ENCODE measurements at places on chromosomes 3 and 15. TPM values are rescaled to one million over a fixed set of nuclear protein-coding genes. Genes with fewer than 3 reads are reported as not detected.

The FYCO1 gene
- 8.2 TPM for total RNA-seq

DNA sequence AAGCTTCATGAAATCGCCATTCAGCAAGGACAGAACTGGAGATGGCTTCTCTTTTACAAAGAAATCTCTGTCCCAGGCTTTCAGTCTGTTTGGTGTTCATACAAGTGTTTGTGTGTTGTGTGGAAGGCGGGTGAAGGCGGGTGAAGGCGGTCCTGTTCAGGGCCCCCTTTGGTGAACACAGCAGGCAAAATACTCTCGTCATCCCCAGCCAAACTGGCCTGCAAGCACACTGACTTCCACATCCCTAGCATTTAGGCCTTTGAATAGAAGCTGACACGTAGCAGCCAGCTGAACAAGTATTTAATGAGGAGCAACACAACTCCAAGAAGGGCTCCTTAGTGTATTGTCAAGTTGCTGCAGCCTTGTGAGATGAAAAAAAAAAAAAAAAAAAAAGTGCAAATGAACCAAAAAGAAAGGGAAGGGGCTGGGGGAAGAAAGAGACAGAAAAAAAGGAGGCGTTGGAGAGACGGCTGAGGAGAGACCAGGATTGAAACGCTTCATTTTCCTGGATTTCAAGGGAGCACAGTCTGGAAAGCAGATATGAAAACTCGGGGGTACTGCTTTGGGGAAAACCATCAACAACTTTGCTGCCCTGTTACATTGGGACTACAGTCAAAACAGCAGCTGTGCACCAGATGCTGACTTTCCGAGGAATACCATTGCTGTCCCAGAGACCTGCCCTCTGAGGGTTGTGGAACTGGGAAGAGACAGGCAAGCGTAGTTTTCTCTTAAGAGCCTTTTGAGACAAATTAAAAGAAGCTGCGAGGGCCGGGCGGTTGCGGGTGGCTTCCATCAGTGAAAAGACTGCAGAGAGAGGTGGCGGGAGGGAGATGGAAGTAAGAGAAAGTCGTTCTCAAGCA lies 74.6 kb downstream of the TGFBR2 start:
- no peaks in the 10 kb centered on the region for H3K27me3 ChIP-seq
- peak overlapping the region; percentile 83 for H3K27ac ChIP-seq
- peaks cover 94% of the 10 kb centered on the region for H3K4me1 ChIP-seq
- peak overlapping the region; percentile 6 for H3K4me3 ChIP-seq

DNA sequence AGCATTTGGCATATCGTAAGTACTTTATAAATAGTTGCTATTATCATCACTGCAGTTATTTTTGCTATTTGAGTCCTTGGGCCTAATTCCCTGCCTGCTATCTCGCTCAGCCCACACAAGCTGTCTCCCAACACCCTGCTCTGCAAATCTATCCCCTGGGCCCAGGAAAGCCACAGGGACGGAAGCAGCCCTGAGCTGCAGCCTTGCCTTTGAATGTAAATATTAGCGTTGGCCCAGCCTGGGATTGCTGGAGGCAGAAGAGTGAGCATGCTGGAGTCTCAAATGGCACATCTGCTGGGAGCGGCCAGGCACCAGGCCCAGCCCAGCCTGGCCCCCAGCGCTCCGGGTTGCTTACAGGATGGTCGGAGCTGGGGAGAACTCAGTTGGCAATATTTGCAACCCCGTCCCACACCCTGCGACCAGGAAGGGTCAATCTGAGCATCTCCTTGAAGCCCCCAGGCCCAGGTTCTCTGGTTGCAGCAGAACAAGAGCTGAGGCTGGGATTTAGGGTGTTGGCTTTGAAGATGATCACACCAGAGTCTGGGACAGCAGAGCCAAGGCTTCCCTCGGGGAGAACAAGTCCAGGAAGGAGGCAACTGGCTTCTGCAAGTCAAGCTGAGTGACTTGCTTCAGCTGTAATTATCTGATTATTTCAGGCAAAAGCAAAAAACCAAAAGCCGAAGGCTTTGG lies 529.6 kb downstream of the SHQ1 start:
- no peaks in the 10 kb centered on the region for H3K36me3 ChIP-seq
- no peak overlapping the region for H3K27ac ChIP-seq
- H3K4me3 ChIP-seq, result no peak overlapping the region

The SAXO2 gene
- total RNA-seq, result 6.9 TPM

- H3K4me1 ChIP-seq, result peaks cover 8% of the 10 kb centered on the region
- DNase-seq, result no peak
- H3K4me3 ChIP-seq, result no peak overlapping the region
- H3K27me3 ChIP-seq, result no peaks in the 10 kb centered on the region
- no peak overlapping the region for H3K27ac ChIP-seq
These were observed 45.0 kb upstream of the PIK3CB start for GRCh38 chr3:138879541-138880380.

- H3K27ac ChIP-seq, result no peak overlapping the region
- peaks cover 5% of the 10 kb centered on the region for H3K4me1 ChIP-seq
- no peaks in the 10 kb centered on the region for H3K36me3 ChIP-seq
These were observed 6.1 kb downstream of the RHCG start for GRCh38 chr15:89490081-89490813.

- no peak overlapping the region for H3K27ac ChIP-seq
- DNase-seq, result no peak
- H3K36me3 ChIP-seq, result no peaks in the 10 kb centered on the region
These were observed 32.4 kb upstream of the MRPL3 start for GRCh38 chr3:131535131-131535530.

DNA sequence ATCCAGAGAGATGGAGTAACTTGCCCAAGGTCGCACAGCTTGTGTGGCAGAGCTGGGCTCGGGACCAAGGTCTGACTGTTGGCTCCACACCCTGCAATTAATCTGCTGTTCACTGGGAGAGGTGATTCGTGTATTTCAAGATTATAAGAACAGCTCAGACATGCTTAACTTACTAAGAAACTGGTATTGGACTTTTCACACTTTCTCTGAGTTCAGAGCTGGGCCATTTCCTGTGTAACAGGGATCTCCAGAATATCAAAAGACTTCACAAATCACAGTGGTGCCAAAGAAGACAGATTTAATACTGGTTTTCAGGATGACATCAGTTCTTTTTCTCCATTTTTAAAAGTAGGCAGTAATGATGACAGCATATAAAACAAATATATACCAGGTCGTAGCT lies 156.8 kb upstream of the UBE2E1 start:
- H3K27ac ChIP-seq, result no peak overlapping the region
- H3K27me3 ChIP-seq, result peaks cover 2% of the 10 kb centered on the region
- peaks cover 6% of the 10 kb centered on the region for H3K4me1 ChIP-seq
- no peak for DNase-seq
- H3K36me3 ChIP-seq, result no peaks in the 10 kb centered on the region

The SPATA12 gene
- total RNA-seq, result not detected

DNA sequence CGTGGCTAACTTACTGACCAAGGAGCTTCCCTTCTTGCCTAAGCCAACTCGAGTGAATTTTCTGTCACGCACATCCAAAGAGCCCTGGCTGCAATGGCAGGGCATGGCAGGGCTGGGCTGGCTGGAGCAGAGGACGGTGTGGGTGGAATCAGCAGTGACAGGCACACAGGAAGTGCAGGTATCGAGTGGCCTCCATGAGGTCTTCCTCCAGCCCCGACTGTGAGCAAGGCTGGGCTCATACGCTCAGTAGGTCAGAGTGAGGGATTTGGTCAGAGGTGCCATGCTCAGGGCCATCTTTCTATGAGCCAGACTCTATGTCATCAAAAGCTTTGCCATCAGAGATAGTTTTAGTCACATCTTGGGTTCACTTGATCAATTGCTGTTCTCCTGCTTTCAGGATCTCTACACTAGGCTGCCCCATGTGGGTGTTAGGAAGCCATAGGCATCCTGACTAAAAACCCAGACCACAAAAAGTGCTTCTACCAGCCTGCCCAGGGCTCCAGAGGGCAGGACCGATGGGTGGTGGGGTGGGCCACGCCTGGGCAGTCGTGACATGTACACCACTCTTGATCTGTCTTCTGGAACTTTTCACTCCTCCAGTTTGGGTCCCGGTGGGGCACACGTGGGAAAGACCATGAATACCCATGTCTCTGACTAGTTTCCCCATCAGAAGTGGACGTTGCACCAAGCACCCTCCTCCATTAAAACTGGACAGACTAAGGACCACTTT lies 22.6 kb upstream of the COMMD4 start:
- no peak for DNase-seq
- H3K36me3 ChIP-seq, result no peaks in the 10 kb centered on the region
- H3K27me3 ChIP-seq, result peaks cover 4% of the 10 kb centered on the region
- no peak overlapping the region for H3K4me3 ChIP-seq

DNA sequence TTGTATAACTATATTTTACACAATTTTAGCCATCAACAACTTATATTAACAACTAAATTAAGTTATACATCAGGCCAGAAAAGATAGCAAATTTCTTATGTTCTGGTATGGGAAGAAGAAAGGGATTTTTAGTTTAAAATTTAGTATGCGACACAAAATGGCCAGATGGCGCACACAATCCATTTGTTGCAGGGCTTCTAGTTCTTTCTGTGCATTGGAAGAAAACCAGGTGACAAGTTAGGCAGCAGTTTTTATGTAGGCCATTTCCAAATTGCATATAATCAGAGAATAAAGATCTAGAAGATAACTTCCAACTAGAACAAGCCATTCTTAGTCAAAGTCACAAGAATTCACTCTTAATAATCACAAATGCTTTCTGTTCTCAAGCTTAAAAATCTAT lies 230.1 kb upstream of the ZNF717 start:
- H3K36me3 ChIP-seq, result no peaks in the 10 kb centered on the region
- H3K4me1 ChIP-seq, result no peaks in the 10 kb centered on the region
- H3K4me3 ChIP-seq, result no peak overlapping the region
- no peak for DNase-seq

The PIF1 gene
- total RNA-seq, result 30.0 TPM

DNA sequence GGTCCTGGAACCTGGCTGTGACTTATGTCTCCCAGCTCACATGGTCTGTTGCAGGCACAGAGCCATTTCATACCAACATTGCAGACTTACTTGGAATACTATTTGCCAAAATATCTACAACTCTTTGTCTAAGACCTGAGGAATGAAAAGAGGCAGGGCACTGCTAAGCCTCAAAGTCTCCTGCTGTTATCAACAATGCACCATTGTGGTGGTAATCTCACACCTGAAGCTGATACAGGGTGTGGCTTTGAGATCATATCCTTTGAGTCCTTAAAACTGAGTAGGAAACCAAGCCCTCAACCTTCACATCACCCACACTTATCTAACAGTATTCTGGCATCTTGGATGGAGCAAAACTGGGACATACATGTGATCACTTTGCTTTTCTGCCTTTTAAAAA lies 782.0 kb downstream of the EPHA3 start:
- no peak overlapping the region for H3K27ac ChIP-seq
- H3K4me3 ChIP-seq, result no peak overlapping the region
- H3K27me3 ChIP-seq, result no peaks in the 10 kb centered on the region
- H3K36me3 ChIP-seq, result no peaks in the 10 kb centered on the region
- no peak for DNase-seq

The TCTA gene
- total RNA-seq, result 9.4 TPM

DNA sequence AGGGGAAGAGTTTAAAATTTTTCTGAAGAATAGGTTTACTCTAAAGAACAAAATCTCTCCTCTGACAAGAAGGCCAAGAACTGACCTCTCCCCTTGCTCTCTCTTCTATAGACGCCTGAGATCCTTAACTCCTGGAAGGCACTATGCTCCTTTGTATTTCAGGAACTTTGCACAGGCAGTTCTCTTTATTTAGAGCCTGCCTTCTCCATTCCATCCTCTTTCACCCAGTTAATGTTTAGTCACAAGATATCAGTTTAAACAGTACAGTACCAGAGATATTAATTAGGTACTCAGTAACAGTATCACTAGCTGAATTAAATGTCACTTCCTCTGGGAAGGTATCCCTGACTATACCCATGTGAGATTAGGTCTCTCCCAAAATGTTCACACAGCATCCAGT lies 33.5 kb downstream of the HERC1 start:
- no peak overlapping the region for H3K4me3 ChIP-seq
- peaks cover 20% of the 10 kb centered on the region for H3K36me3 ChIP-seq
- peaks cover 71% of the 10 kb centered on the region for H3K4me1 ChIP-seq
- H3K27me3 ChIP-seq, result no peaks in the 10 kb centered on the region
- no peak for DNase-seq

DNA sequence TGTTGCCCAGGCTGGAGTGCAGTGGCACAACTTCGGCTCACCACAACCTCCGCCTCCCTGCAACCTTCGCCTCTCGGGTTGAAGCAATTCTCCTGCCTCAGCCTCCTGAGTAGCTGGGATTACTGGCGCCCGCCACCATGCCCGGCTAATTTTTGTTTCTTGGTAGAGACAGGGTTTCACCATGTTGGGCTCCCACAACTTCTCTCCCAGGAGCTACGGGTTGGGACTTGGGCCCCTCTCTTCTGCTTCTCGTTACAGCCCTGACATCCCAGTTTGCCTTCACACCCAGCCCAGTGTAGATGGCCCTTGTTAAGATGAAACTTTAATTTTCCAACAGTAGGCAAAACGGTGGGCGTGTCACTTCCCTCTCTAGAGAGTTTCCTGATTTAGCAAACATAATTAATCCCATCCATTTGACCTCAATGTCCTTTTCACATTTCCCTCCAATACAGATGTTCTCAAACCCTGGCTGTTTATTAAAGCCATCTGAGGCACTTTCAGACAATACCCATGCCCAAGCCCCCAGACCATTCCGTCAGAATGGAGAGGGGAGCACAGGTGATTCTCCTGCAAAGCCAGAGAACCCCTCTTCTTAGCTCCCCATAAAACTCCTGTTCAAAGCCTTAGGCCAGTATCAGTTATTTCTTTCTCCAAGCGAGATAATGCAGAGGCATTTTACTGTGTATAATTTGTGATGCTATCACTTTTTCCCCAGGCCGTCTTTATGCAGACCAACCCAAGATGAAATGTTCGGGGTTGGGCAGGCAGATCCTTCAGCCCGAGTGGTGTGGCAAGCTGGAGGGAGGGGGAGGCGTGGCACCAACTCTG lies 245.7 kb downstream of the XXYLT1 start:
- no peak overlapping the region for H3K27ac ChIP-seq
- DNase-seq, result no peak
- no peak overlapping the region for H3K4me3 ChIP-seq

- peaks cover 12% of the 10 kb centered on the region for H3K4me1 ChIP-seq
- H3K4me3 ChIP-seq, result no peak within 1 kb of the TSS
- no peaks in the 10 kb centered on the region for H3K36me3 ChIP-seq
These were observed at the start of gene SLC51A for GRCh38 chr3:196216089-196216564. TSS of gene SLC51A (plus strand) at chr3:196216534. CDS start at chr3:196216713, 179 bp downstream.

The SPG11 gene
- 76.2 TPM for total RNA-seq

The PATL2 gene
- total RNA-seq, result 14.1 TPM

The ARIH1 gene
- total RNA-seq, result 195 TPM

- no peaks in the 10 kb centered on the region for H3K4me1 ChIP-seq
- H3K4me3 ChIP-seq, result no peak overlapping the region
- no peak overlapping the region for H3K27ac ChIP-seq
- DNase-seq, result no peak
- no peaks in the 10 kb centered on the region for H3K36me3 ChIP-seq
These were observed 840.0 kb downstream of the EPHA3 start for GRCh38 chr3:89947337-89947954.

DNA sequence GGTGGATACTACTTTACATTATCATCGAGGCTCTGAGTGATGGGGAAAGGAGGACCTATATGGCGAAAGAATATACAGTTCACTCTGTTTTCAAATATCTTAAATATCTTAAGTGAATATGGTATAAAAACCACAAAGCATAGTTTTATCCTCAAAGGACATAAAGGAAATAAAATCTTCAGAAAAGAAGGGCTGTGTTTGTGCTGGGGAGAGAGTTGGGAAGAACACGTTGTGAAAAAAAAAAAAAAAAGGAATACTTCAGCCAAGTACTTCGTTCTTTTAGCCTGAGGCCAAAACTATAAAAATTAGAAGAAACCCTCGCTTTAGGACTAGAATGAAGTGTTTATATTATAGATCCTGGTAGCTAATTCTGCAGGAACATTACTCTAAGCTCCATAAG lies 10.2 kb upstream of the TMEM212 start:
- H3K4me3 ChIP-seq, result no peak overlapping the region
- peaks cover 2% of the 10 kb centered on the region for H3K4me1 ChIP-seq
- no peaks in the 10 kb centered on the region for H3K36me3 ChIP-seq
- no peak for DNase-seq
